Stimulated activated CD8-positive, alpha-beta memory T cell treated with anti-CD3 and anti-CD28 coated beads, Interleukin-4, amount 100 ng/mL, for 4 hours (primary cell): ENCODE measurements at places on chromosomes 6 and 20.

GRCh38 chr6:5786321-5786968, 220.3 kb downstream of the NRN1 start:
- DNase-seq = no peak

- DNase-seq = no peak
These were observed 14.3 kb upstream of the FAM135A start for GRCh38 chr6:70398783-70399728.

DNA sequence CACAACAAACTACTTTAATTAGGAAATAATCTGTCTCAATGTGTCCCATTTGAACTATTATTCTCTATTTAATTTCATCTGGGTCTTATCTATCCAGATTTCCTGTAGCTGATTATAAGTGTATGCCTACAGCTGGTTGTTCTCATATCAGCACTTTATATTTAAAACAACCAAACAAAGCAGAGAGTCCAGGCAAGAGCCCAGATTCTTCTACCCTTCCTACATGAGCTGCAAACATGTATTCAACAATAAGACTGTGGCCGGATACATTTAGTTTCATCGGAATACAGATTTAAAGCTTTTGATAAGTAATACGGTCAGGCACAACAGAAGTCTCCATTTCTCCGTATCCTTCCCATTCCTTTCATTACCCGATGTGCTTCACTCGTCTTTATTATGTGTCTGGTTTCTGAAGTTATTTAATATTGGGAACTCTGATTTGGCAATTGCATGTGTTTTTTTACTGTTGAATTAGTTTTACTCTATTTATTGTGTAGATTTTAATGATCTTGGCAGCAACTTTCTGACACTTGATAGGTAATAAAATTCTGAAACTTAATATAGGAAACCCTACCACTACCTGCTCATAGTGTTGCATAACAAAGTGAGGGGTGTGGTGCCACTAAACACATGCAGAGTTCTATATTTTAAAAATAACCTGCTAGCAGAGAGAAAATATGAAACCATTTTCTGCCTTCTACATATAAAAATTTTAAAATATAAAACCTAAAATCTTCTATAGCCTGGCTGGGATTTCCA, 653.5 kb upstream of the PTCHD4 start:
- no peak for DNase-seq

DNA sequence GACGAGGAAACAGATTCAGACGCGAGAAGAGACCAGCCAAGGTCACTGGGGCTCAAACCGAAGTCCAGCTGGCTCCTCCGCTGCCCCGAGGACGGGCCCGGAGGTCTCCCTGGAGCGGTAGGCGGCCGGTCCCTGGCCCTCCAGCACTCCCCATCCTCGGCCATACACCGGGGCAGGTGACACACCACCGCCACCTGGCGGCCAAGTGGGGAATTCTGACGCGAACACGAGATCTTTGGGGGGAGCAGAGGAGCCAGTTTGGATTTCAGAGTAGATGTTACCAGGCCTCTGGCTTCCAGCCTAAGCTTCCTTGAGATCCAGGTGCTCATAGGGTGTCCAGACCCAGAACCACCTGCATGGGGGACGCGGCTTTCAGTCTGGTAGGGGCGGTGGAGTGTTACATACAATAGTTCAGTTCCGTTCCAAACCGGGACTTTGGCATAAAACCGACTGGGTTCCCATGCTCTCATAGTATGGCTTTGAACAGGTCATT, 16.1 kb downstream of the BPIFB1 start:
- peak; percentile 57 for DNase-seq

- DNase-seq = no peak
These were observed 260.2 kb upstream of the IRAK1BP1 start for GRCh38 chr6:78607189-78607588.

GRCh38 chr6:167506443-167507301, 181.8 kb downstream of the TTLL2 start:
- DNase-seq = no peak

GRCh38 chr6:34370361-34370760, 22.1 kb downstream of the NUDT3 start:
- DNase-seq = no peak

DNA sequence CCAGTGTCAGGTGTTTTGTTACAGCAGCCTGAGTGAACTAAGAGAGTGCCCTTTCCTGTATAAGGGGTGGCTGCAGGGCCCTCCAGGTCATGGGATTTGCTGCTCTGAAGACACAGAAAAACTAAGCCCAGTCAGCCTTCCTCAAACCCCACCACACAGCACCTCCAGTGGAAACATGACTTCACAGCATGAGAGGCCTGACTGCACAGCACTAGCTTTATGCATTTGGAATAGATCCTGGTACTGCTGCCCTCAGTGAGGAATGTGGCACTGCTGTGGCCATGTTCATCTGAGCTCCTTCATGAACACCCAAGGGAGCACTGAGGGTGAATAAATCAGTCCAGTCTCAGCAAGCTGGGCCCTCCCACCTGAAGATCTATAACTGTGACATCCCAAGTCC, 296.1 kb upstream of the FOXQ1 start:
- no peak for DNase-seq

DNA sequence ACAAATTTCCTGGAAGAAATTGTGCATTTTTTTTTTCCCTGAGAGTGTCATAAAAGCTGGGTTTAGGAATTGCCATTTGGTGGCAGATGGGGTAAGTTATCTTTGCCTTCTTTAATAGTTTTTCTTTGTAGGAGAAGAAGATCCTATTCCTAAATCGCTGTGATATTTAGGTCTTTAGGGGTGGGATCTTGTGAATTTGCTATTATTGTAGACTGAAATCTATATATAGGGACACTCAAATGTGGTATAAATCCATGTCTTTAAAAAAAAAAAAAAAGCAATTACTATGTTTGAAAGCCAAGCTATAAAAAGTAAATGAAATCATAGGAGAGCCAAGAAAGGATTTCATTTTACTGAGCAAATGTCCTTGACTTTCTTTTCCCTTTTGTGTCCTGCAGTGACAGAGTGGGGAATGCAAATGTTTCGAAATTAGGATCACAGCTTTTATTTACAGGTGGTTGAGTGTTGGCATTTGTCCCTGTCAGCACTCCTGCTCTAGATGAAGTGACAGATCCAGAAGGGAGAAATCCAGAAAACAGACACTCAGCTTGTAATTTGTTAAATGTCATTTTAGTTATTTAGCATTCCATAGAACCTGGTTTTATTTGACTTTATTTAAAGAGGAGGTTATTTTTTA, 29.4 kb downstream of the TIAM2 start:
- no peak for DNase-seq

DNA sequence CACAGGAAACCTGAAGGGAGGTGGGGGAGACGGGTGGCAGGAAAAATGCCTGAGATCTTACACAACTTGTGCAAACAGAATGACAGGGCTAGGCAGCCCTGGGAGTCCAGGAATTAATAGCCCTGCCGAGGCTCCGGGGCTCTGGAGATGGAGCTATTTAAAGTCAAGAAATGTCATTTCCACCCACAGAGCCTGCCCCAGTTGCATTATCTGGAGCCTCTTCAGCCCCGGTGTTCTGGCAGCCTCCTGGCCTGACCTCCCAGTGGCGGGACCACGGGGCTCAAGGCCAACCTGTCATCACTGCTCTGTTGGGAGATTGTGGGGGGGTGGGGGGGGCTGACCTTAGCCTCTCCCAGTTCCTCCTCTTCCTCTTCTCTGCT, 28.5 kb upstream of the SCUBE3 start:
- no peak for DNase-seq

GRCh38 chr6:152636021-152636608, 1.0 kb downstream of the SYNE1 start:
- no peak for DNase-seq

GRCh38 chr6:21780141-21780540, 186.6 kb downstream of the SOX4 start:
- no peak for DNase-seq

DNA sequence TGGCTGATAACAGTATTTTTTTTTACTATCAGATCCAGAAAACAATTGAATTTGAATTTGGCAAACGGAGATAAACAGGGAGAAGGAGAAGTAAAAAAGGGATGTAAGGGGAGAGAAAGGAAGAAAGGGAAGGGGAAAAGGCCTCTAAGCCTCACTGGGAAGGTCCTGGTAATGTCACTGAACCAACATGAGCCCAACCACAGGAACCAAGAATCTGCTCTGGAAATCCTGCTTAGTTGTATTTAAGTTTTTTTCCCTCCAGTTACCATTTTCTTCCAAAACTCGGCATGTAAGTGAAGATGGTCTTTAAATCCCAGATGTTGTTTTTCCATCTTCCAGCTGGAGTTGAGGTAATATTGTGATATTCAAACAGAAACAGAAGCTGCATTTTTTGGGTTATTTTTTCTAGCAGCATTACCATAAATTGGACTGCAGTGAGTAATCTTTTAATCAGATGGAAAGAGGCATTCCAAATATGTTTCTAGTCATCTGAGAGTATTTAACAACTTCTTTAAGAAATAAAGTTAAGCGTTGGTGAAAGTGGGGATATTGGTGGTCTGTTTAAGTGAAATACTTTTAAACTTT, 91.1 kb downstream of the TXNDC5 start:
- DNase-seq = no peak

DNA sequence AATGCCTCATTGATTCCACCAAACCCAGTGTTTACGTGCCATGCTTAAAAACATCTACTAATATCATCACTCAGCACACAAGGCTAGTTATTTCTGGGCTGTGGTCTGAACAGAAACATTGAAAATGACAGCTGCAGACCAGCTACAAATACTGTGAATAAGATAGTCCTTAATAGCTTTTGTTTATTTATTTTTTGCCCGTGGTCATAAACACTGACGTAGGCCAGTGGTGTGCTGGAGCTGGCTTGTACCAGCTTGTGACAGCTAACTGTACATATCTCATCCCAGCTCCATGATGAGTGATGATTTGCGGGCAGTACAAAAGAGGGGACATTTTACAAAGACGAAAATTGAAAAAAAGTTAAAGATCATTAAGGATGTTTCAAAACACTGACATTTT, 1057.0 kb downstream of the EPHA7 start:
- no peak for DNase-seq

DNA sequence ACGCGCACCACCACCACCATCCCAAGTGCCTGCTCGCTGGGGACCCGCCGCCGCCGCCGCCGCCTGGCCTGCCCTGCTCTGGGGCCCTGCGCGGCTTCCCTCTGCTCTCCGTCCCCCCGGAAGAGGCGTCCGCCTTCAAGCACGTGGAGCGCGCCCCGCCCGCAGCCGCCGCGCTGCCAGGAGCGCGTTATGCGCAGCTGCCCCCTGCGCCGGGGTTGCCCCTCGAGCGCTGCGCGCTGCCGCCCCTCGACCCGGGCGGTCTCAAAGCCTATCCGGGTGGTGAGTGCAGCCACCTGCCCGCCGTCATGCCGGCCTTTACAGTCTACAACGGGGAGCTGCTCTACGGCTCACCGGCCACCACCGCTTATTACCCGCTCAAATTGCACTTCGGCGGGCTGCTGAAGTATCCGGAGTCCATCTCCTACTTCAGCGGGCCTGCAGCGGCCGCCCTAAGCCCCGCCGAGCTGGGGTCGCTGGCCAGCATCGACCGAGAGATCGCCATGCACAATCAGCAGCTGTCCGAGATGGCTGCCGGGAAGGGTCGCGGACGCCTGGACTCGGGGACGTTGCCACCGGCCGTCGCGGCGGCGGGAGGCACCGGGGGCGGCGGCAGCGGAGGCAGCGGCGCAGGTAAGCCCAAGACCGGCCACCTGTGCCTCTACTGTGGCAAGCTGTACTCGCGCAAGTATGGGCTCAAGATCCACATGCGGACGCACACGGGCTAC, 7.2 kb downstream of the PRDM13 start:
- DNase-seq = no peak

- DNase-seq = no peak
These were observed 426 bp downstream of the TRMT6 start for GRCh38 chr20:5949943-5950270.

DNA sequence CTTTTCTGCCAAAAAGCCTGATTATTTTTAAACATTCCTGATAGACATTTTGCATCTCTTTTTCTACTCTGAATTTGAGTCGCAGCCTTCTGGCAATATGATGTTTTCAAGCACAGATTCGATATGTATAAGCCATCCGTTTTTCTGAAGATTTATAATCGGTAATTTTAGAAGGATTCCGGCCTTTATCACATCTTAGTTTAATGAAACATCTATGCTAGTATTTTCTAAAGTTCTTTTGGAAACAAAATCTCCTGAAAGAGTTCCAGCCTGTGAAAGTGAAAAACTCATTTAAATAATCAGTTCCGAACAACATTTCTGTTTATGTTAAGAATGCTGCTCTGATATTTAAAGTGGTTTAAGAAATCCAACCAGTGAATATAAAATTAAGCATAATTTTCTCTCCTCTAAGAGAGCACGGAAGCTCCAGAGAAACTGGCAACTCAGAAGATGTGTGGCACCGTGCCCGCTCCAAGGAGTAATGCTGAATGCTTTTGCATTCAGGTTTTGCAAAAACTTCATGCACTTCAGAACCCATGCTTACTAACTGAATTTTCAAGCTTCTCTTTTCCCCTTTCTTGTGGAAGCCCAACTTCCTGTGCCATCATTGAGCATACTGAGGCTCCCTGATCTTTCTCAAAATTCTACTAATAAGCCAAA, 20.7 kb downstream of the NDUFAF4 start:
- no peak for DNase-seq

GRCh38 chr6:170051229-170052172, 239.4 kb downstream of the DLL1 start:
- no peak for DNase-seq

DNA sequence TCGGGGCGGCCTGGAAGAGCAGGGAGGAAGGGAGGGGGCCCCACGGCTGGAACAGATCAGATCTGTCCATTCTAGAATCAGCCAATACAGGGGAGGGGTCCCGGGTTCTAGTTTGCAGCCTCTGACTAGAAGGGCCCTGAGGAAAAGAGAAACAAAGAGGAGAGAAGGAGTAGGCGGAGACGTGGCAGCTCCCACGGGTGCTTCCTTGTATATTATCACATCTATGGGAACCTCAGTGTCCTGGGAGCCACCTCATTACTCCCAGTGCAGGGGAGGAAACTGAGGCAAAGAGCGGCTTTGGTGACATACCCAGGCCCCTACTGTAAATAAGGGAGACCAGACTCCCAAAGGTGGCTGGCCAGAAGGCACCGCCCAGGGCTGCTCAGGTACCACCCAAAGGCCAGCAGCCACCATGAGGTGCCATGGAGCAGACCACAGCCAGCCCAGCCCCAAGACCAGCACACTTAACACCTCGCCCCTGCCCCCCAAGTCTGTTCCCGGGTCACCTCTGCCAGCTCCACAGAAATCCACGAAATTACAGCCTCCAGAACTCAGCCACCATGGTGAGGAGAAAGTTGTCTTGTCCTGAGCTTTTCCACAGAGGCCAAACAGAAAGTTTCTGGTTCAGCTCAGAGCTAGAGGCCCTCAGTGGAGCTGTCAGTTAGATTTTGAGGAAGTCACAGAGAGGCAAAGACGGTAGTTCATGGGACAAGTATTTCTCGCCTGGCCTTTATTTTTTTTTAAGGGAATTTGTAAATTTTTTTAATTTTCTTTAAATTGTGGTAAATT, 2.1 kb downstream of the ZC3H12D start:
- no peak for DNase-seq

- DNase-seq = no peak
These were observed 12.1 kb upstream of the PFDN4 start for GRCh38 chr20:54195483-54196472.

GRCh38 chr20:62063981-62064769, 1.5 kb downstream of the TAF4 start:
- DNase-seq = no peak

- no peak for DNase-seq
These were observed 48.2 kb upstream of the BEND6 start for GRCh38 chr6:56906752-56907151.
